ENCODE measurements at places on chromosomes 1 and 21.
A peak's percentile ranks its signal among the peaks of the same experiment; 100 is the strongest.

GRCh38 chr1:33715195-33715811, 148.6 kb upstream of the HMGB4 start:
- DNase-seq = no peak

DNA sequence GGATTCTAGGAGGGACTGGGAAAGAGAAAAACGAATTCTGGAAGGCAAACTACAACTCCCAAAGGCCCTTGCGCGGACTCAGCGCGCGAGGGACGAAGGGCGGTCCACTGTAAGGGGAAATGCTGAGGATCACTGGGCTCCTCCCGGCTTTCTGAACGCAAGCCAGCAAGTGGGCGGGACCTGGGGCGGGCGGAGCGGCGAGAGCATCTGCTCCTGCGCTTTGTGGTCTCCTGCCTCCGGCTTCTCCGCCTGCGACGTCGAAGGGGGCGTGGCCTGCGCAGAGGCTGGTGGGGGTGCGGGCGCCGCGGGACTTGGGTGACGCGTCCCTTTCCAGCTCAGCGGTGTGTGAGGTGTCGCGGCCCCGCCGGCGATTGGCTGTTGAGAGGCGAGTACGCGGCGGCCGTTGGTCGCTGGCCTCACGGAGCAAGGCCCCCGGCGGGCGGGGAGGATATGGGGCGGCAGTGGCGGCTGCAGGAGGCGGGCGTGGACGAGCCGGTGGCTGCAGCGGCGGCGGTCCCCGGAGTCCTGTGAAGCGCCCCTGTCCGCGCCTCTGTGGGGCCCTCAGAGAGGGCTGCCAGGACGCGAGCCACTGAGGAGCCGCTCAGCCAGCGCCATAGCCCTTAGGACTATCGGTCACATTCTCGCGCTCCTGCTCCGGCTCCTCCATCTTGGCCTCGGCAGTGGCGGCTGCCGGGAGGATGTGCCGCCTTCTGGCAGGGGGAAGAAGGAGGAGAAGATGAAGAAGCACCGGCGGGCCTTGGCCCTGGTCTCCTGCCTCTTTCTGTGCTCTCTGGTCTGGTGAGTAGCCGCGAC, at the start of gene SUCO:
TSS of gene SUCO (plus strand) at position 451 of the 813 bp plus-strand sequence. CDS start at position 737, 286 bp downstream.
- DNase-seq = peak; percentile 100

DNA sequence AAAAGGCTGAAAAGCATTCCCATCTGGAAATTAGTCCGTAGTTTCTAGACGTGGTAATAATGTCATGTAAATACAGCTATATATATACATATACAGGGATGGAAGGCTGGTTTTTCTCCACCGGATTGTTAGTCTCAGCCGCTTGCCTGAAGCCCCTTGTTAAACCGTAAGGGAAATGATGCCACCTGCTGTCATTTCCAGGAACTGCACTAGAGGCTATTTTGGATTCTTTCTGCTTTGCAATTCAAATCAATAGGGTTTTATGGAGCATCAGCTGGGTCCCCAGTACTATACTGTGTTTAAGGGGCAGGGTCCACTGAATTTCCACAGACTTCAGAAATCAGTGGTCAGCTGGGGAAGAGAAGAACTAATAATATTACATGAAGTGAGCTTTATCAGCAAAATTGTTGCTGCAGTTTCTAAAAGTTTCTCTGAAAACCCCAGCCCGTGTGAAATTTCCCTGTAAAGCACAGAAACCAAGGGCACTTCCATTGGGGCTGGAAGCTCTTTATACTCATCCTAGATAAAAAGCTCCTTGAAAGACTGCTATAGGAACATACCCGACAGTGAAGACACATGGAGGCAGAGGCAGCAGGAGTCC, 33.8 kb upstream of the MPZL1 start:
- DNase-seq = peak; percentile 32

GRCh38 chr1:248268178-248268577, 9.6 kb downstream of the OR2T33 start:
- no peak for DNase-seq

- no peak for DNase-seq
Observed at GRCh38 chr1:2046174-2046917, 3.9 kb upstream of the PRKCZ start.

GRCh38 chr1:156663178-156663577, 14.0 kb downstream of the NES start:
- no peak for DNase-seq

- no peak for DNase-seq
Observed at GRCh38 chr1:244113532-244114320, 62.6 kb downstream of the ZBTB18 start.

Measured in T-helper 22 cell (primary cell).